Stimulated activated CD8-positive, alpha-beta memory T cell treated with anti-CD3 and anti-CD28 coated beads, Interleukin-15, amount 100 ng/mL, for 48 hours (primary cell): ENCODE measurements at places on chromosomes 4 and X.

GRCh38 chr4:181618896-181619295, 624.3 kb upstream of the TENM3 start:
- DNase-seq, result no peak

- DNase-seq, result no peak
Observed at GRCh38 chr4:95045429-95045828, 287.7 kb downstream of the BMPR1B start.

DNA sequence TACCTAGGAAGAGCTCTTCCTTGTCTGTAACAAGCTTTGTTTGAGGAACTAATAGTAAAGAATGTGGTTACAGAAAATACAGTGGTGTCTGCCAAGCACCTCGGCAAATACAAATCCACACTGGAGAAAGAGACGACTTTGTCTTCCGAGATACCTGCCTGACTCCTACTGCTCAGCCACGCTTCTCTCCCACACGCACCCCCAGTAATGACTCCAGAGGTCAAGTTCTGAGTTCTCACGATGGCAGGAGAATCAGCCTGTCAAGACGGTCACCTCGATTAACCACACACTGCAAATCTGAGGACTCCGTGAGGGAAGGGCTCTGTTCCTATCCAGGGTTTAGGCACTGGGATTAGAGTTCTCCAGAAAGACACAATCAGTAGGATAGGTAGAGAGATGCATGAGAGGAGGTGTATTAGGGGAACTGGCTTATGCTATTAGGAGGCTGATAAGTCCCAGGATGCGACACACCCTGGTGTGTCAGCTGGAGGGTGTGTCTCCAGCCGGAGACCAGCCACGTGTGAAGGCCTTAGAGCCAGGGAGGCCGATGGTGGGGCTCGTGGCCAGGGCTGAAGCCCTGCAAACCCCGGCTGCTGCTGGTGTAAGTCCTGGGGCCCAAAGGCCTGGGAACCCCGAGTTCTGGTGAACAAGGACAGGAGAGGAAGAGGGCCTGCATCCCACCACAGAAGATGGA, 8.4 kb upstream of the TRIML2 start:
- no peak for DNase-seq

DNA sequence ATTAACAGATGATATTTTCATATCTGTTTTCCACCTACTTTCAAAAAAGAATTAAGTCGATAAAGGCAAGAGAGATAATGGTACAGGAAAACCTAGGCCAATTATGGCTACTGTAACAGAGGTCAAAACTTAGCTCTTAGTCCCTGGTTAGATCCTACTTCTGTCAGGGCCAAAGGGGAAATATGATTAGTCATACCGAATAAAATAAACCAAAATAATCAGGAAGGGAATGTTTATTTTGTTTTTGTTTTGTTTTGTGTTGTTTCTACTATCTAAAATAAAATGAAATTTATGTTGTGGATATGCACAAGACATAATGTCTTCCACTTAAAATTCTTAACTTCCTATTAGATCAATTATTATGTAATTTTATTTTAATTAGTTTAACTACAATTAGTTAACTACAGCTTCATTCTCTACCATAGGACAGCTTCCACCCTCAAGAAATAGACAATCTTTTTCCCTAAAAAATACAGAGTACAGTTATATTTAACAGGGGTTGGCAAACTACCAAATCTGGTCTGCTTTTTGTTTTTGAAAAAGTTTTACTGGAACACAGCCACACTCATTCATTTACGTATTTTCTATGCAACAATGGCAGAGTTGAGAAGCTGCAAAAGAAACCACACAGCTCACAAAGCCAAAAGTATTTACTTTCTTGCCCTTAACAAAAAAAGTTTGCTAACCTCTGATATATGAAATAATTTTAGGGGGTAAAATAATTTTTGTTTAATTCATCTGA, 25.4 kb downstream of the TMEM47 start:
- DNase-seq, result no peak
